Mucosa of descending colon (tissue), 3 donors: ENCODE measurements at places on chromosomes 11 and 22. TPM values are rescaled to one million over a fixed set of nuclear protein-coding genes. Genes with fewer than 3 reads are reported as not detected.

The APOBEC3G gene
- 6.2 TPM for total RNA-seq

The OR10G4 gene
- total RNA-seq: 0.41 TPM

The DGAT2 gene
- 3.4 TPM for total RNA-seq

The TRIM49 gene
- not detected for total RNA-seq

The BACE1-AS gene
- 6.9 TPM for total RNA-seq

The UPB1 gene
- total RNA-seq: 0.19 TPM

The MUC2 gene
- 1,109 TPM for total RNA-seq

The KCNC1 gene
- 0.34 TPM for total RNA-seq

The KRTAP5-7 gene
- 0.27 TPM for total RNA-seq

The RIMBP3B gene
- 0.09 TPM for total RNA-seq

The DCHS1 gene
- 6.0 TPM for total RNA-seq

The CCDC87 gene
- 0.63 TPM for total RNA-seq
